Pericardium fibroblast (primary cell): ENCODE measurements at places on chromosomes 3 and 15. TPM values are rescaled to one million over a fixed set of nuclear protein-coding genes. Genes with fewer than 3 reads are reported as not detected.

Gene CFAP100
- not detected in 2 replicates for total RNA-seq

Gene SKOR1
- under 0.01 and 0.17 TPM in 2 replicates for total RNA-seq

Gene NOX5
- total RNA-seq = under 0.01 TPM in 1 of 2 replicates, not detected in the other

Gene PRRT3
- 2.7 and 4.3 TPM in 2 replicates for total RNA-seq

Gene MYLK
- 7.3 and 12.8 TPM in 2 replicates for total RNA-seq

Gene P2RY12
- total RNA-seq = 0.26 and 1.1 TPM in 2 replicates

Gene CDC25A
- total RNA-seq = 1.3 and 1.8 TPM in 2 replicates

Gene TTLL13
- total RNA-seq = 0.23 TPM in 1 of 2 replicates, not detected in the other

Gene SLC22A13
- total RNA-seq = not detected in 2 replicates

Gene PLXND1
- 139 and 155 TPM in 2 replicates for total RNA-seq

Gene ZNF80
- not detected in 2 replicates for total RNA-seq

Gene DYNLT2B
- total RNA-seq = 12.0 and 13.4 TPM in 2 replicates

Gene SLC6A20
- not detected in 2 replicates for total RNA-seq

Gene ARPC4
- 111 and 190 TPM in 2 replicates for total RNA-seq

Gene GOLGA6L1
- not detected in 2 replicates for total RNA-seq
